ENCODE measurements at places on chromosomes 3 and 15. TPM values are rescaled to one million over a fixed set of nuclear protein-coding genes. Genes with fewer than 3 reads are reported as not detected.

The NOX5 gene
- not detected for total RNA-seq

The PLSCR2 gene
- total RNA-seq: not detected

The MYH15 gene
- total RNA-seq: 0.11 TPM

The VPS33B gene
- 17.5 TPM for total RNA-seq

The RASGRP1 gene
- 67.8 TPM for total RNA-seq

The PPM1L gene
- 3.3 TPM for total RNA-seq

The ANAPC13 gene
- 32.2 TPM for total RNA-seq

The APH1B gene
- 5.7 TPM for total RNA-seq

The SERPINI2 gene
- total RNA-seq: not detected

The ITIH3 gene
- not detected for total RNA-seq

The IMPG2 gene
- total RNA-seq: 0.06 TPM

The GOLGA6L7 gene
- not detected for total RNA-seq

The MYRIP gene
- total RNA-seq: not detected

The TGM4 gene
- total RNA-seq: not detected

The C3orf62 gene
- 6.9 TPM for total RNA-seq

The PLSCR4 gene
- total RNA-seq: not detected

The MYO5A gene
- 28.6 TPM for total RNA-seq

The PRSS50 gene
- not detected for total RNA-seq

The MORC1 gene
- not detected for total RNA-seq

The GP9 gene
- total RNA-seq: not detected

The PRTG gene
- not detected for total RNA-seq

The HDC gene
- total RNA-seq: 0.19 TPM

The MYEF2 gene
- 9.9 TPM for total RNA-seq

The MYL3 gene
- total RNA-seq: not detected

The FMN1 gene
- total RNA-seq: 0.04 TPM

The SCG5 gene
- 0.70 TPM for total RNA-seq

The WNT7A gene
- not detected for total RNA-seq

The RHOV gene
- total RNA-seq: 0.27 TPM

The SLC28A1 gene
- not detected for total RNA-seq

The RPL15 gene
- total RNA-seq: 2,264 TPM

The CLEC3B gene
- total RNA-seq: not detected

The POLG gene
- total RNA-seq: 103 TPM

The ARPIN gene
- total RNA-seq: not detected

The CAMK2N2 gene
- 0.36 TPM for total RNA-seq

The RRP9 gene
- total RNA-seq: 83.9 TPM

The EFCAB12 gene
- total RNA-seq: 0.67 TPM

The SCAP gene
- total RNA-seq: 72.7 TPM

The CSPG5 gene
- 0.74 TPM for total RNA-seq

The SNAPC5 gene
- total RNA-seq: 49.3 TPM

The SLC9C1 gene
- not detected for total RNA-seq

The UBE2E2 gene
- total RNA-seq: 2.3 TPM

The ZNF592 gene
- 29.6 TPM for total RNA-seq

The IGF2BP2 gene
- 0.32 TPM for total RNA-seq

The FAN1 gene
- 14.9 TPM for total RNA-seq

The GOLGA8J gene
- not detected for total RNA-seq

The MUC13 gene
- total RNA-seq: not detected

The PRR20G gene
- total RNA-seq: not detected

The HTD2 gene
- total RNA-seq: 11.5 TPM
